Cardiac fibroblast (primary cell): ENCODE measurements at places on chromosomes 2 and 18.
A peak's percentile ranks its signal among the peaks of the same experiment; 100 is the strongest.

DNA sequence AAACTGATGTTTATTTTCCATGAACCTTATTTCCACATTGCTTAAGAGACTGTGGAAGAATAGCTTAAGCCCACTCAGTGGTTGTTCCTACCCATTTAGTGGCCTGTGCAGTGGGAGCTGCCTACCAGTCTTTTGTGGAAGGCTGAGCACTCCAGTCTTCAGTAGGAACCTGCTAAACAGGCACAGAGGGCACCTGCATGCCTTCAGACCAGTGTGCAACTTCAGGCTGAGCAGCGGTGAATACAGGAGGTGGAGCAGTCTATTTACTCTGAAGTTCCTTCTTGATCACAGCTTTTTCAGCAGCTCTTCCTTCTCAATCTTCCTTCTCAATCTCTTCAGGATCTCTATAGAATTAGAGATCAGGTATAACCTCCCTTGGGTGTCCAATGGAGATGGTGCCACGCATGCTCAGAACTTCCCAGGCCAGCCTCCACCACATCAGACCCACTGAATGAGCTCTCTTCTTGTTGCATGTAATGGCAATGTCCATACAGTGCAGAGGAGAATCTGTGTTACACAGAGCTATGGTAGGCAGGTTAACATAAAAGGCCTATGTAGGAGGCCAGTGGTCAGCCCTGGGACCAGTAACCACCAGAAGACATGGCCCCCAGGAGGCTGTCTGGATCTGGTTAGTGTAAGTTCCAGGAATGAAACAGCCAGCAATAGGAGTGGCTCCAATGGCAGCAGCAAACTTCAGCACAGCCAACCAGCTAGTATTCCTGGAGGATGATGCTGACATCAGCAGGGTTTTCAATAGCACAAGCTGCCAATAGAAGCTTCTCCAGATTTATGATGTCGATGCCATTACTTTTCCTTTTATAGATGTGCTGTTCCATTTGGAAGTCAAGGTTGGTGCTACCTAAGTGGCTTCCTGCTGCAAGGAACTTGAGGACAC lies 47.9 kb upstream of the MAT2A start:
- no peak for DNase-seq

DNA sequence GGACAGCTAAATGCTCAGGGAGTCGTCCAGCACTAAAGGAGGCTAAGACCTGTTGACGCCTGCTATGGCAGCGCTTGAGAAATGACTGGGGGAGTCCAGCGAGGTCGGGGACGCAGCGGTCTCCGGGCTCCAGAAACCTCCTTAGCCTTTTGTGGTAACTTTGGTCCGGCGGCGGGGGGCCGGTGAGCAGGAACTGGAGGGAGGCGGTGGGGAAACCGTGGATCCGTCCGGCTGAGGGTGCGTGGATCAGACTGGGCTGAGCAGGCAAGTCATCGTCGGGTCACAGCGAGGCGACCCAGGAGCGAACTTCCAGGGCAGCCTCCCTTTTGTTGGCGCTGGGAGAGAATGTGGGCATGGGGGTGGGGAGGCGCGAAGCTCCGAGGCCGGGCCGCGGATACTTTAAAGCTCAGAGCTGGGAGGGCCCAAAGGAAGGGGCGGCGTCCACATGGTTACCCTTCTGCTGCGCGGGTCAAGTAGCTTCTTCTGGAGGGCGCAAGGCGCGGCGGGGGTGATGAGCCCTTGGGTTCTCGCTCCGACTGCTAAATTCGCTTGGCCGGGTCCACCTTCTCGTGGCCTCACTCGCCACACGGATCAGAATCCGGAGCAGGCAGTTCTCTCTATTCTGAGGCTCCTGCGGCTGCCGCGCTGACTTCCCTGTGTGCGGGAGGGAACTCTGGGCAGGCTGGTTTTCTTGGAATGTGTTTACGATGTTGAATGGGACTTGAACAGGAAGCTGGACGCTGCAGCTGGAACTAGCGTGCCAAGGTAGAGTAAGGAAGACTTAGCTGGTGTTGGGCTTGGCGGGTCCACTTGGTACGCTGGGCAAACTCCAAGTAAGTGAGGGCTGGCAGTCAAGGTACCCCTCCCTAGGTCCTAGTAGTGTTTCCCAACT lies 920 bp downstream of the GULP1 start:
- DNase-seq: peak; percentile 84

- DNase-seq: peak; percentile 70
Measured at GRCh38 chr2:70104231-70105111, 17.2 kb downstream of the PCBP1 start.

DNA sequence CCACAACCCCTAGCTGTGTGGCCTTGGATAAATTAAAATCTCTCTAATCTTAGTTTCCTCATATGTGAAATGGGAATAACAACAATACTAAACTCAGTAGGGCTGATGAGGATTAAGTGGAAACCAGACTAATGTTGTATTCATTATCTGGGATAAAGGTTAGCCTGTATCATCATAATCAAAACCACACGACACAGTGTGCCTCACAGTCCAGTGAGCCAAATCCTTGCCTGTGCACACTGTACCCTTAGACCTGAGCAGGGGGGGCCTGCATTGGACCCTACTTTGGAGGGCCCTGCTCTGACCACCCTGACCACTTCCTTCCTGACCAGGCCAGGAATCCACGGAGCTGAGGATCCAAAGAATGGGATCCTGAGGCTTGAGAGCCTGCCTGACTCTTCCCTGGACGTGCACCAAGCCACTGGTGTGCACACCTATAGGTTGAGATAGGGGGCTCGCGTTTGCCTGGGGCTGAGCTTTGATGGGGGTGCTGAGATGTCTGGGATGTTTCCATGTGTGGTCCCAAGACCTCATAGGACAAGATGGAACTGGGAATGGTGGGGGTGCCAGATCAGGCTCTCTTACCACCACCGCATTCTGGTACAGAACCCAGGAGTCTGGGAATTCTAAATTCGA lies 69.7 kb downstream of the TGOLN2 start:
- DNase-seq: no peak

- no peak for DNase-seq
Measured at GRCh38 chr2:42843131-42843530, 50.7 kb upstream of the HAAO start.

DNA sequence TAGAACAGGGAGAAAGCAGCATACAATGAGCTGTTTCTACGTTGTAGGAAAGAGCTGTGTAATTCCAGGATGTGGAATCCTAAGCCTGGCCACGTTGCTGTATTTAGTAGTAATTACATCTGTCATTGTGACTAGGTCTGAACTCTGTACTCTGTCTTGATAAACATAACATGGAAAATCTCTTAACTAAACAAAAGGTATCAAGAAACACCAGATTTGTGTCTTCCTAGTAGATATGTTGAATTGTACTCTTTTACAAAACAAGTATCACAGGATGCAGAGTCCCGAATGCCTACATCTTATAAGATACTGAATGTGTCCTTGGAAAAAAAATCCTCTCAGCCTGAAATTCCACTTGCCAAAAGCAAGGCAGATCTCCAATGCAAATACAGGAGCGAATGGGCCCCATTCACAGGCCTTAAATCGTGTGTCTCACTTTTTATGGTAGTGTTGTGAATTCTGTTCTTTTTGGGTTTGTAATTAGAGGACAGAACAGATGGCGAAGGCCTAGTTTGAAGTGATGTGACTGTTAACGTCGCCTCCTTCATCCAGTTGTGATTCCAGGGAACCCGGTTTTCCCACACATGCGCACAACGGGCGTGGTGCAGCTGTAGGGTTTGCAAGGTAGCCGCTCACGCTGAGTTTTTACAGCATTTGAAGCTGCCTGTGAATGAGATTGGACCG lies 246.5 kb downstream of the GBX2 start:
- no peak for DNase-seq

DNA sequence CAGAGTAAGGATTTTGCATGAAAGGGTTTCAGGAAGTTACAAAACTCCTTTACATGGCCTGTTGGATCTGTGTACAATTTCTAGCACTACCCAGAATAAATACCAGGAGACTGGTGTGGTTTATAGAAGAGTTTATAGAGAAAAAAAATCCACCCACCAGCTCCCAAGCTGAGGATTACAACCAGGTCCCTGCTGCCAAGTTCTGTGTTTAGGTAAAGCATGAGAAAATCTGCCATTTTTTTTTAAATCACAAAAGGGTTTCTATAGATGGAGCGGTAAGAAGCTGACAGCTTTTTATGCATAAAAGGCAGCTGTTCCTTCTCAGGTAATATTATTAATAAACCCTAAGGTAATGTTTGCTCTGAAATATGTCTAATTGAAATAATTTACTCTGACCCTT lies 545.4 kb upstream of the ZEB2 start:
- peak; percentile 50 for DNase-seq

GRCh38 chr2:129085386-129085785 lies 766.7 kb upstream of the HS6ST1 start:
- no peak for DNase-seq

DNA sequence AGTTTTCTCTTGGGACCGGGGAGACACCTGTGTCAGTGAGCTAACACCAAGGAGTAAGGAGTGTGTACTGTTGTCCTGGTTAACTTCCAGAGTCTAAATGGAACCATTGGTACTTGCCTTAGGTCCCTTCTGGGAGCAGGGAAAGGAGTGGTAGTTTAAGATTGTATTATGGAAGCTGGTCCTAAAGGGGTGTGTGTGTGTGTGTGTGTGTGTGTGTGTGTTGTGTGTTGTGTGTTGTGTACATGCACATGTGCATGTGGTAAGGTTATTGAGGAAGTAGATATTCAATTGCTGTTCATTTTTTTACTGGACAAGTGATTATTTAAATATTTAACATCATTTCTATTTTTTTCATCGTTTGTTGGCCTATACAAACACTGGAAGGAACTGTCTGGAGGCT lies 1.4 kb downstream of the APLF start:
- DNase-seq: no peak

- DNase-seq: no peak
Measured at GRCh38 chr18:57149531-57149930, 2.6 kb downstream of the BOD1L2 start.

- no peak for DNase-seq
Measured at GRCh38 chr2:54986264-54986663, 64.0 kb downstream of the RTN4 start.

- DNase-seq: no peak
Measured at GRCh38 chr2:128374711-128375413, 56.2 kb upstream of the HS6ST1 start.

DNA sequence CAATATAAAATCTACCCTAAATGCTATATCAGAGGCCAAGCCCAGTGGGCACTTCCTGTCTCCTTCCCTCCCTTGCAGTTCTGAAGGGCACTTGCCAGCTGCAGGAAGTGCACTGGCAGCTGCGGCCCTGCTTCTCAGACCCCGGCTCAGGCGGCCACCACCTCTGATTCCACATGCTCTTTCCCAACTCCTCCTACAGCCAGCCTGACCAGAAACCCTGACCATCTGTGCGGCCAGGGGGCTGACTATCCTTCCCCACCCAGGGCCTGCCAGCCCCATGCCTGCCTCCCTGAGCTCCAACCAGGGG lies 88.6 kb downstream of the ZBTB7C start:
- no peak for DNase-seq

GRCh38 chr2:205769495-205769850 lies 87.2 kb downstream of the NRP2 start:
- DNase-seq: peak; percentile 91
